Stimulated activated CD4-positive, alpha-beta T cell treated with anti-CD3 and anti-CD28 coated beads, Interleukin-15, amount 100 ng/mL, for 1 hour (primary cell): ENCODE measurements at places on chromosomes 11 and 22.

- no peak for DNase-seq
Measured at GRCh38 chr11:8354622-8355415, 91.1 kb upstream of the LMO1 start.

GRCh38 chr11:121246021-121246768, 46.4 kb upstream of the SC5D start:
- DNase-seq, result no peak

DNA sequence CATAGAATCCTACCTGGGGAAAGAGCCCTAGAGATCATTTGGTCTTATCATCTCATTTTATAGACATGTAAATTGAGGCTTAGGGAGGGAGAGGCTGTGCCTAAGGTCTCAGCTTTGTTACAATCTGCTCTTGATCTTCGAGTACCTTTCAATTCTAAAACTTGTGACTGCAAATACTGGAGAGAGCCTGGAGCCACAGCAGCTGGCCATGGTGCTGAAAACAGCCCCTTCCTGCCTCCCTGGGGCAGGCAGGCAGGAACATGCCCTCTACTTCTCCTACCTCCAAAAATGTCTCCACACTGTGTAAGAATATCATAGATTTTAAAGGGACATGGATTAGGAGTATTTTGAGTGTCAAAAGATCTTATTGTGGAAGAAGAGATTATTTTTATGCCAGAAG, 52.2 kb downstream of the C22orf42 start:
- DNase-seq, result no peak

GRCh38 chr22:21443735-21444421, 23.3 kb upstream of the TMEM191C start:
- DNase-seq, result no peak

DNA sequence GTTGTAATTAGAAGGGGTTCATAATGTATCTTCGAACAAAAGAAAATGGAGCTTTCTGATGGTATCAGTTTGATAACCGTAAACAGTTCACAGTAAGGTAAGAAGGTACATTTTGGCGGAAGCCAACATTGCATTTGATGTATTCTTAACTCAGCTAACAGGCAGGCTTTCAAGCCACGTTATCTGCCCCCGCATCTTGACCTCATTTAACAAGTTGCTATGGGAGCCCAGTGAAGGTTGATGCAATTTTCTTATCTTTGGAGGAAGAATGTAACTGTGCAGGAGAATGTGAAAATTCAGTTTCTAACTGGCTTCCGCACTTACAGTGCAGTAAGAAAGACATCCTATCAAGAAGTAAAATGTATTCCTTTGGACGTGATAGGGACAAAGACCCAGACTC, 110.6 kb downstream of the ETS1 start:
- no peak for DNase-seq

DNA sequence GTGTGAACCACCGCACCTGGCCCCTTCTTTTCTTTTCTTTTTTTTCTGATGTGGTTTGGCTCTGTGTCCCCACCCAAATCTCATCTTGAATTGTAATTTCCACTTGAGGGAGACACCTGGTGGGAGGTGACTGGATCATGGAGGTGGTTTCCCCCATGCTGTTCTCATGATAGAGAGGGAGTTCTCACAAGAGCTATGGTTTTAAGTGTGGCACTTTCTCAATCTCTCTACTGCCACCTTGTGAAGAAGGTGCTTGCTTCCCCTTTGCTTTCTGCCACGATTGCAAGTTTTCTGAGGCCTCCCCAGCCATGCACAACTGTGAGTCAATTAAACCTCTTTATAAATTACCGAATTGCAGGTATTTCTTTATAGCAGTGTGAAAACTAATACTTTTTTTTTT, 4.9 kb upstream of the TCN2 start:
- DNase-seq, result no peak
